ENCODE measurements at places on chromosomes 4 and X.

DNA sequence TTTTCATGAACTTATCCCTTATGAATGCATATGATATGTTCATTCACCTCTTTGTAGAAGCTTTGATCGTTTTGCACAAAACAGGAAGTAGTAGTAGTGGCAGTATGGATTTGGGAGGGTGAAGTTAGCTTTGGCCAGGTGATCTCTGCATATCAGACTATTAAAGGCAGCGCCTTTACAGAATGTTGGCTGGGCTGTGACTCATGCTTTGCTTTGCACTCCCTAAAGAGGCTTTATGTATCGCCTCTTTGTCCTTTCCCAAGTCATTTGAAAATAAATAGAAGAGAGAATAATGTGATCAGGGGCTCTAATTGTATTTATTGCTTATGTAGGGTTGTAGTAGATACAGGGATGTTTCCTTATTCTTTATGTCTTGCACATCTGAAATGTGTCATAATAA is 50.4 kb downstream of the SHROOM3 start:
- no peak for DNase-seq

GRCh38 chrX:105461016-105461415 is 240.5 kb upstream of the TEX13A start:
- no peak for DNase-seq

DNA sequence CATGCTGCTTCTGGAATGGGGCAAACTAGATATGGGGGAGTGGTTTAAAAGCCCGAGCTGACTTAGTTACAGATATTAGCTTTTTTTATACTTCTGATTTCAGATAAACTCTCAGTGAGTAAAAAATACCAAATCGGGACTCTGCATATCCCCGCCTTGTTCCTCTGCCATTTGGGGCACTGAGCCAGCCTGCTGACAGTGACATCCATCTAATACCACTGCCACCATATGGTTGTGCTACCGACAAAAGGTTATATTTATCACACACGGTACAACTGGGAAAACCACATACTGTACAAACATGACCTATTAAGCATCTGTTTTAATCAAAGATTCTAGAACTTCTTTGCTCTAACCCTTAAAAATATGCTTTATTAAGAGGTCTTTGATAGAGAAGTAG is 78.7 kb downstream of the GALNT7 start:
- no peak for DNase-seq

DNA sequence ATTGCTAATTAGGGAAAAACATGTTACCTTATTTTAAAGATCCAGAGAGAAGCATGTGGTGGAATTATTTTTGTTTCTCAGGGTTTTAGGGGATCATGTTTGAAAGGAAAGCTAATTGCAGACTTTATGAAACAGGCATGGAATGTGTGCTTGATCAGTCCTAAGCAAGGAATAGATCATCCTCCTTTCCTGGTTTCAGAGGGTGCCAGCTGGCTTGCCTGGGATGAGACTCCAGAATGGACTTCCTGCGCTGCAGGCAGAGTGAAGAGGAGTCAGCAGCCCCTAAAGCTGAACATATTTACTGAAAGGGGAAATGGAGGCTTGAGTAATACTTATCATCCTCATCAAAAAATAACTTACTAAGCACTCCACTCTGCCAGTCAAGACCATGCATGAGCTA is 13.3 kb downstream of the FGF5 start:
- DNase-seq = no peak

DNA sequence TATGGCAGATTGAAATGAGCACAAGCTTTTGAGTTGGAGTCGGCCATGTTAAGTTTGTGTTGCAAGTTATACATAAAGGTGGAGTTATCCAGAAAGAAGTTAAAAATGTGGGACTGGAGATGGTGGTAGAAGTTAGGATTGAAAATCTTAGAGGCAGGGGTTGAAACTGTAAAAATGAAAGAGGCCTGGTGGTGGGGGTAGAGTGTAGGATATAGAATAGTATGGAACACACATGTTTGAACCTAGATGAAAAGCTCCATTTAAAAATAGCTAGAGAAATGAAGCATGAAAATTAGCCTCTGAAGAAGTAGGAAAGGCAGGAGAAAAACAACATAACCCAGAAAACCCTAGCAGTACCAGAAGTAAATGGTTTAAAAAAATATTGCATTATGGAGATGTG is 131.8 kb upstream of the ENPEP start:
- DNase-seq = no peak

GRCh38 chr4:65416891-65417290 is 253.4 kb downstream of the EPHA5 start:
- peak; percentile 1 for DNase-seq

- peak; percentile 67 for DNase-seq
Measured at GRCh38 chr4:75916091-75916661, 13.9 kb upstream of the PPEF2 start.

DNA sequence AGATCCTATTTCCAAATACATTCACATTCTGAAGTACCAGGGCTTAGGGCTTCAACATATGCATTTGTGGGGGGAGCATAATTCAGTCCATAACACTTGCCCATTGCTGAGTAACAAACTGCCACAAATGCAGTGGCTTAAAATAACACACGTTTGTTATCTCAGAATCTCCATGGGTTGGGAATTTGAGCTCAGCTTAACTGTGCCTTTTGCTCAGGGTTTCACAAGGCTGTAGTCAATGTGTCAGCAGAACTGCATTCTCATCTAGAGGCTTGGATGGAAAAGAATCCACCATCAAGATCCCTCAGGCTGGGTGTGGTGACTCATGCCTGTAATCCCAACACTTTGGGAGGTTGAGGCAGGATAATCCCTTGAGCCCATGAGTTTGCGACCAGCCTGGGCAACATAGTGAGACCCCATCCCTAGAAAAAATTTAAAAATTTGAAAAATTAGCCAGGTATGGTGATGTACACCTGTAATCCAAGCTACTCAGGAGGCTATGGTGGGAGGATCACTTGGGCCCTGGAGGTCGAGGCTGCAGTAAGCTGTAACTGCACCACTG is 25.8 kb upstream of the TBL1X start:
- no peak for DNase-seq

GRCh38 chrX:15202454-15203177 is 67.3 kb downstream of the ASB9 start:
- DNase-seq = no peak

Measured in AG08396 (cell line).